ENCODE measurements at places on chromosomes 7 and 10.

GRCh38 chr10:86932674-86933073, 24.7 kb downstream of the MMRN2 start:
- no peak overlapping the region for H3K27ac ChIP-seq
- H3K36me3 ChIP-seq = no peaks in the 10 kb centered on the region
- no peaks in the 10 kb centered on the region for H3K4me1 ChIP-seq
- H3K27me3 ChIP-seq = peaks cover 8% of the 10 kb centered on the region
- H3K4me3 ChIP-seq = no peak overlapping the region

GRCh38 chr10:3595736-3596135, 189.3 kb downstream of the KLF6 start:
- H3K27me3 ChIP-seq = peaks cover 16% of the 10 kb centered on the region
- H3K4me1 ChIP-seq = no peaks in the 10 kb centered on the region
- no peak for DNase-seq
- H3K27ac ChIP-seq = no peak overlapping the region
- no peak overlapping the region for H3K4me3 ChIP-seq

- DNase-seq = no peak
- no peaks in the 10 kb centered on the region for H3K4me1 ChIP-seq
- H3K27ac ChIP-seq = no peak overlapping the region
- H3K27me3 ChIP-seq = peaks cover 8% of the 10 kb centered on the region
Observed at GRCh38 chr10:6621536-6621935, 41.5 kb upstream of the PRKCQ start.

DNA sequence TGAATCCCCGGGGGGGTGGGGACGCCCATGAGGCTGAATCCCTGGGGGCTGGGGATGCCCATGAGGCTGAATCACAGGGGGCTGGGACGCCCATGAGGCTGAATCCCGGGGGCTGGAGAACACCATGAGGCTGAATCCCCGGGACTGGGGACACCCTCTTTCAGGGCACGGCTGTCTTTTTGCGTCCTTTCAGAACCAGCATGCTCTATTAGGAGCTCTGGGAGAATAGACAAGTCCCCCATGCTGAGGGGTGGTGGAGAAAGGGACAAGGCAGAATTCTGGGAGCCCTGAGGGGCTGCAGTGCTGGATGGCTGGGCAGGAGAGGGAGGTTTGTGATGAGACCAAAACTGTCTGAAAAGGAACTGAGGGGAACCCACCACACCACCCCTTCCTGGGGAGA, 257.3 kb upstream of the TCERG1L start:
- DNase-seq = no peak
- peaks cover 6% of the 10 kb centered on the region for H3K36me3 ChIP-seq
- no peak overlapping the region for H3K27ac ChIP-seq
- no peaks in the 10 kb centered on the region for H3K4me1 ChIP-seq
- no peak overlapping the region for H3K4me3 ChIP-seq
- H3K27me3 ChIP-seq = no peaks in the 10 kb centered on the region

- no peak overlapping the region for H3K4me3 ChIP-seq
- H3K4me1 ChIP-seq = peaks cover 7% of the 10 kb centered on the region
- DNase-seq = no peak
- no peaks in the 10 kb centered on the region for H3K27me3 ChIP-seq
- no peak overlapping the region for H3K27ac ChIP-seq
Observed at GRCh38 chr7:24659505-24659904, 86.3 kb downstream of the PALS2 start.

All from naive B cell (primary cell).